C1 segment of cervical spinal cord (tissue), 14 donors: ENCODE measurements at places on chromosomes 5 and 9.

GRCh38 chr5:25646421-25647341 is 1001.9 kb upstream of the CDH10 start:
- no peak for DNase-seq

- DNase-seq, result no peak
These were observed 5.6 kb downstream of the AP3S1 start for GRCh38 chr5:115847290-115847689.

DNA sequence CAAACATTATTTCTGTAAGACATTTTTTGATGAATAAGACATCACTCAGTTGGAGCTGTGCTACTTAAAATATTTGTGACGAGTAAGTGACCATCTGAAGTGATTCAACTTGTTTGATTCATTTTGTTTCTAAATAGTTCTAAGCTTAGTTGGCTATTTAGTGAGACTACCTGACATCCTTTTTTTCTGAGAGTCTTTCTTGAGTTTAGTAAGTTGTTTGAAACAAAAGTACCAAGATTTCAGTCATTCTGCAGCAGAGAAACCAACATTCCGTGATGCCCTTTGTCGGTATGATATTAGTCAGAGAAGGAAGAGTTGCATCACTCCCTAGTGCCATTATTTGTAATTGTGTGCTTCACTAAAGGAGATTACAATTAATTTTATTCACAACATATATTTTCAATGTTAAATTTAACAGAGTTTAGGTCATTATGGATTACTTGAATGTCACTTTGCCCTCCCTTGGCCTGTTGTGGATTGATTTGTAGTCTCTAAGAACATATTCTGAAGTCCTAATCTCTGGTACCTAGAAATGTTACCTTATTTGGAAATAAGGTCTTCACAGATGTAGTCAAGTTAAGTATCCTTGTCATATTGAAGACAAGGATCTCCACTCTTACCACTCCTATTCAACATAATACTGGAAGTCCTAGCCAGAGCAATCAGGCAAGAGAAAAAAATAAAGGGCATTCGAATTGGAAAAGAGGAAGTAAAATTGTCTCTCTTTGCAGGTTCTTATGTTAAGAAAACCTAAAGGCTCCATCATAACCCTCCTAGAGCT is 212.2 kb downstream of the PCSK1 start:
- no peak for DNase-seq

DNA sequence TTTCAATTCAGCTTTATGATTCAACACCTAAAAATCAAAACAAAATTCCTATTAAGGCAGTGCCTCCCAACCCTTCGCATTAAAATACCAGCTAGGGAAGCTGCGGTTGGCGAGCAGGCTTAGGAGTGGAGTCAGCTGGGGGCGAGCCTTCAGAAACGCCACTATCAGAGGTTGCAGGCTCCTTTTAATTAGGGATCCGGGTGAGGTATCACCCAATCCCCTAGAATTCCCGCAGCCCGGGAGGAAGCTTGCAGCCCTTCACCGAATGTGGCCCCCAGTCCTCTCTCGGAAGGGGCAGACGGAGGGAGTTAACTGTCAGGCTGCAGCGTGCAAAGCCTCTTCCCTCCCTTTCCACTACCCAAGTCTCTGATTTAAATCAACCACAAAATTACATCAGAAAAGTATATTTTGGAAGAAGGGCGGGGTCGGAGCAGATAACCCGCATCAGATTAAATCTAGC is 1.7 kb downstream of the STC2 start:
- DNase-seq, result no peak

GRCh38 chr9:106920701-106921283 is 57.8 kb downstream of the ZNF462 start:
- DNase-seq, result no peak

GRCh38 chr9:88926781-88927505 is 64.3 kb upstream of the S1PR3 start:
- no peak for DNase-seq

DNA sequence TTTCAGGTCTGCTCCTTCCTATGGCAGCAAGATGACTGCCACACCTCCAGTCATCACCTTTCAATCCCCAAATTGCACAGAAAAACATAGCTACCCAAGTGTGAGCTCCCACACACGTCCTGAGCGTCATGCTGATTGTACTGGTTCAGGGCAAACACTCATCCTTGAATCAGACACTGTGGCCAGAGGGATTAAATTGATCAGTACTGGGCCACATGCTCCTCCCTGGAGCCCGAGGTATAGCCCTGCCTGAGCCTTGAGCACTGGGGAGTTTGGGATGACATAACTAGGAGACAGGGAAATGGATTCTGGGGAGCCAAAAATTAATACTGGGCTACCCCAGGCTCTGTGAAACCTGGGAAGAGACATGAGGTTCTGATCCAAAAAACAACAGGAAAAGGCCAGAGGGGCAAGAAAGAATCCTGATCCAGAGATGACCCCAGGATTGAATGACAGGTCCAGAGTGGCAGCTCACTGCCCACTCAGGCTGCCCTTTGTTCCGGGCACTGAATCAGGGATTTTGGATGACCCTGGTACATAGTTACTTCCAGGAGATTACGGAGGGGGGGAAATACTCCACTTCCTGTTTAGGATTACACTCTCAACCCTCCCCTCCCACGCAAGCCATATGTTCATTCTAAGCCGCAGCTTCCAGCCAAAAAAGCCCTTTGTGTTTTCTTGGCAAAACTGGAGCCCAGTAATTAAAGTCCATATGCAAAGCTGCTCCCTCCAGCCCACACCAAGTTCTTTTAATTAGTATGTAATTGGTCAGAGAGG is 141.6 kb upstream of the SPRY4 start:
- no peak for DNase-seq

DNA sequence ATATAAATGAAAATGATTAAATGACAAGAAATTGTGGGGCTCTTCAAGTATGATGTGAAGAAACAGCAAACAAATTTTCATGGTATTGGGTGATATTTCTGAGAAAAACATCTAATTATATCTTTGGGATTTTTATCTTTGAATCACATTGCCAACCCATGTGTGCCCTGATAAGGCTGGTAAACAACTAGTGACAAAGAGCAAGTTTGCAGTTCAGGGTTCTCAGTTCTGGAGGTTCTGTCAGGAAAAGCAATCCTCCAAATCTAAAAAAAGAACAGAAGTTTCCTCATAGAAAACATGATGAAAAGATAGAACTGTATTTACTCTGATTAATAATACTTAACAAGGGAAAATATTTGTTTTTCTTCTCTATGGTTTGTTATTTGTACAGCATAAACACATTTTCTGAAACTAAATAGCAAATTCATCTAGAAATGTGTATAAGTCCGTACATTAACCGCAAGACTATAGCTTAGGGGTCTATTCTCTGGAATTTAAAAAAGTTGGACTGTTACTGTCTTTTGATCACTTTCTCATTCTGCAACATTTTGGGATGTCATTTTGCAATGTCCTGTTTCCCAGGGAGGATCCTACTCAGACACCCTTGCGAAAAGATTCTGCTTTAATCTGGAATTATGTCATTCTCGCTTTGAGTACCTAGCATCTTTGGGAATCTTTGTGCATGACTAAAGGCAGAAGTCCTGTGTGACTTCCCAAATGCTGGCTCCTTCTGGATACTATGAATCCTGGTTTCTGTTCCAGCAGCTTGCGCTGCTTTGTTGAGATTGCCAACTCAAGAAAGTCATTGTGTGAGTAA is 308.5 kb downstream of the ADGRV1 start:
- DNase-seq, result no peak

- no peak for DNase-seq
These were observed 99.1 kb downstream of the ENC1 start for GRCh38 chr5:74541381-74541781.

- no peak for DNase-seq
These were observed 334.5 kb downstream of the DTWD2 start for GRCh38 chr5:118653872-118654271.

DNA sequence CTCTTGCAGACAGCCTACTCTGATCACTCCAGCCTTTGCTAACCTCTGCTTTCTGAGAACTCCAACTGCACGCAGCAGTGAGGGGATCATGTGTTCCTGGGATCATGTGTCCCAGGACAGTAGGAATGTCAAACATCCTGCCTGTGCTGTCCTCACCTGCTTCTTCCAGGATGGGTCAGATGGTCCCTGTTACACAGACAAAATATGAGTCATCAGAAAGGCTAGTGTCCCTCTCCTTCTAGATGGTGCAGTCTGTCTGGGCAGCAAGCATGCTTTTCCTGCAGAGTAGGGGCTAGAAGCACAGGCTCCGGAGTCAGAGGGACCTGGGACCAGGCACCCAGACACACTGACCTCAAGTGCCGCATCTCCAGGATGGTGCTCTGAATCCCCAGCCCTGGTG is 20.1 kb upstream of the SLC25A48 start:
- no peak for DNase-seq

DNA sequence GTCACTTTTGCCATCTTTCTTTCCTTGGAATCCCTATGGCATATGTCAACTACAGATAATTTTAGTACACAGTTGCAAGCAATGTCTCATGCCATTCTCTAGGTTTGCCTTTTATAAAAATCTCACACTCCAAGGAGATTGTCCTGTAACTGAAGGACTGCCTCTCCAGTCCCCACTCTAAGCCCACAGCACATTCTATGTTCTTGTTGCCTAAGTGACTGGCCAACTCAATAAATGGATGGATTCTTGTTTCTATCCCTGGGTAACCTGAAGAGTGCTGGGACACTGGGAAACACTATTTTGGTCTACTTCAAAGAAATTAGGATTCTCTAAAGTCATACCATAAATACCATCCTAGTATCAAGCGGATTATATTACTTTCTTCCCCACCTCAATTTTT is 145.0 kb downstream of the PLCXD3 start:
- no peak for DNase-seq

GRCh38 chr9:76358628-76359280 is 35.5 kb downstream of the RFK start:
- DNase-seq, result no peak

DNA sequence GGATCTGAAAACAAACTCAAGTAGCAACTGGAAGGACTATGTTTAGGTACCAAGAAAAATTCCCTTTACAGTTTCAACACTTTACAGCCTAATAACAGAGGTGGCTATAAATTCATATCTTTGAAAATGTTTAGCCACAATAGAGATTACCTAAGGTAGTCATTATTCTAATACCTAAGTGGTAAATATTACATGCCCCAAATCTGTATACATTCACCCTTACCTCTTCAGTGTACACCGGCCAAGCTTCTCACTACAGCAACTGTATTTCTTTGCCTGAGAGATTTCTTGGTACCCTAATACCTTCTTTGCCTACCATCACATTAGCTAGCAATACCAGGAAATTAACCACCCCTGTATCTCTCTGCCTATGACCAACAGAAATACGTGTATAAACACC is 154.0 kb downstream of the RFX3 start:
- DNase-seq, result no peak

DNA sequence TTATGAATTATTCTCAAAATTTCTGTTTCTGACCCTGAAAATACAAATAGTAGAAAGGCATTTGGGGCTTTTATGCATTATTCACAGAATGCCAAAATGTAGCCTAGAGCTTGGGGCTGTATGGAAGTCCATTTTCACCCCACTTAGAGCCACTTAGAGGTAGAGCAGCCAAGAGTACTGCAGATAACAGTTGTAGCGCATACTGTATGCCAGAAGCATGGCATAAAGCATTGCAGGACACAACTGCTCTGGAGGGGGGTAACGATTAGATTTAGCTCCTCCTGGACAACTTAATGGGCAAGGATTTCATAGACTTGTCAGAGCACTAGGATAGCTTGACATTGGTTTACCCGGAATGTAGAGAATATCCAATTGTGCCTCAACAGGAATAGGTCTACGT is 15.7 kb downstream of the SLC31A1 start:
- no peak for DNase-seq

DNA sequence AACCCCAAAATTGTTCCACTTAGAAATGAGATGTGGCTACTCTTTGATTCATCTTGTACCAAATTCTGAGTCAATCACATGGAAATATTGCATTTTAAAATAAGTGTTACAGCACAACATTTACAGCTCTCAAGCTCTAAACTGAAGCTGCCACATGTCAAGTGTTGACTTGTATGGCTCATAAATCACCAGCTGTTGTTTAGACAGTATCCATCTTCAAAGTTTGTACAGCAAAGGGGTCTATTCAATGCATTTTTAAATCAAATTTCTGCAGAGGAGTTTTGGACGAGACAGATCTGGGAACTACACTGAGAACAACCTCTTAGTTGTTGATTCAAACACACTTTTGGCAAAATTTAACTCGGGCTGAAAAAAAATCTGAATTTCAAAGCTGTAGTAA is 31.4 kb downstream of the CHSY3 start:
- no peak for DNase-seq

DNA sequence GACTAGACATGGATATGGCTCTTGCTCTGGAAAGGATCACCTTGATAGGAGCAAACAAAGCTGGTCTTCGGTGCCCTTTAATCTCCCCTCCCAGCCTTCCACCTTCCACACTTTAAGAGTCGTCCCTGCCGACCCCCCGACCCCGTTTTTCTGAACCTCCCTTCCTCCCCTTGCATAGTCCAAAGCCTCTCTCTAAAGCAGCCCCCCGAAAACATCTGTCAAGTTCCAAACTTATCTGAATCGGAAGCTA is 423 bp upstream of the NUP214 start:
- DNase-seq, result no peak

DNA sequence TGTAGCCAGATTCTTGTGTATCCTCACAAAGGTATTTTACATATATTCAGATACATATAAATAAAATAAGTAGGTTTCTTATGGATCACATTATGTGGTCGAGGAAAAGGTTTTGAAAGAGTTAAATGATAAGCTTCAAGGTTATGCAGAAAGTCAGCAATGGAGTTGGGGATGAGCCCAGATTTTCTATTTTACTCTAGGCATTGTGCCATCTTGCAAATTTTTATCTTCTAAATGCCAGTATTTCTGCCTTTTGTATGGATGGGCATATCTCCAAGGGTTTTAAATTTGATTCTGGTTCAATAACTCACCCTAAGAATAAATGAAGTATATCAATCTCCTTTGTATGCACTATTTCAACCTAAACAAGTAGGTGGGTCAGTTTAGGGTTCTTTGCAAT is 410.7 kb downstream of the DMRTA1 start:
- DNase-seq, result no peak

DNA sequence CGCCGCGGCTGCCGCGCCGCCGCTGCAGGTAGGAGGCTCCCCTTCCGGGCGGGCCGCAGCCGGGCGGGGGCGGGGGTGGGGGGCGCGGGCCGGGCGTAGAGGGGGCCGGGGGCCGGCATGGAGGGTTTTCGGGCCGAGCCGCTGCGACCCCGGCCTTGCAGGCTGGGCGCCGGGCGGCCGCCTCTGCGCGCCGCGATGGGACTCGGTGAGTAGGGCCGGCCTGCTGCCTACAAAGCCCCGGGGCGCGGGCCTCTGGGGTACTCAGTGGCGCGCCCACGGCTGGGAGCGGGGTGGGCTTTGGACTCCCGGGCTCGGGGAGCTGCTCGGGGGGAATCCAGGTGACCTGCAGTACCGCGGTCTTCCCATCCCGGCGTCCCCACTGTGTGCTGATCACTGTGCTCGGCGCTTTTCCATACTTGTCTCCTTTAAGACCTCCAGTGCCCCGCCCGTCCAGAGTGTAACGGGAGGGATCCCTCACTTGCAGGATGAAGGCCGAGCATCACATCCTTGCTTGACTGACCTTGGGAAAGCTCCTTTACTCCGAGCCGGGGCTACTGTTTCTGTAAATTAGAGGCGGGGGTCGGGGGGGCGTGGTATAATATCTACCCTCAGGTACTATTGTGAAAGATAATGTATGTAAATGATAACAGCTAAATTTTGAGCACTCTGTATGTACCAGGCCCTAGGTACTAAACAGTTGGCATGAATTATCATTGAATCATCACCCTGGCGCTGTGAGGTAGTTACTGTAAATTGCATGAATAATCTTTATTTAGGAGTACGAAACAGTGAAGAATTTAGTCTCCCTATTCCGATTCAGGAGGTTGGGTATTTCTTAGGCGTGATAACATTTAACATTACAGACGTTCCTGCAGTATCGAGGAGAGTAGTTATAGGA is 672 bp downstream of the MSANTD3 start:
- DNase-seq, result peak; percentile 35

GRCh38 chr5:118557251-118557661 is 431.1 kb downstream of the DTWD2 start:
- no peak for DNase-seq
